ENCODE measurements at places on chromosomes 5 and 9.

DNA sequence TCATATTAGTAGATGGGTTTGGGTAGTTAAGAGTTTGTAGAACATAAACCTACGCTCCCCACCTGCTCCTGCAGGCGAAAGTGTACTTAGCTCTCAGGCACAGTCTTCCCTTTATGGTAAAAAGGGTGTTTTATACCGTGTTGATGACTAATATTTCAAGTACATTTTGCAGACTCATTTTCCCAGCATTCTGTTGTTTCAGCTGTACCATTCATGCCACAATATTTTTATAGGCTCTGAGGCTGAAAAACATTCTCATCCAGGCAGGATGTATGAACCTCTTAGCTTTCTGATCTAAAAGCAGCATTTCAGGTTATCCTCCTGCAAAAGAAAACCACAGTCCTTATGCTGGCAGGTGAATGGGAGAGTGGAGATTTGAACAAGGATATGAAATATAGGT lies 231.4 kb downstream of the NR2F1-AS1 start:
- DNase-seq = peak; percentile 52

- no peak for DNase-seq
These were observed 162.1 kb downstream of the ELAVL2 start for GRCh38 chr9:23663946-23664345.

- DNase-seq = no peak
These were observed 157.2 kb upstream of the PITX1 start for GRCh38 chr5:135191084-135191826.

DNA sequence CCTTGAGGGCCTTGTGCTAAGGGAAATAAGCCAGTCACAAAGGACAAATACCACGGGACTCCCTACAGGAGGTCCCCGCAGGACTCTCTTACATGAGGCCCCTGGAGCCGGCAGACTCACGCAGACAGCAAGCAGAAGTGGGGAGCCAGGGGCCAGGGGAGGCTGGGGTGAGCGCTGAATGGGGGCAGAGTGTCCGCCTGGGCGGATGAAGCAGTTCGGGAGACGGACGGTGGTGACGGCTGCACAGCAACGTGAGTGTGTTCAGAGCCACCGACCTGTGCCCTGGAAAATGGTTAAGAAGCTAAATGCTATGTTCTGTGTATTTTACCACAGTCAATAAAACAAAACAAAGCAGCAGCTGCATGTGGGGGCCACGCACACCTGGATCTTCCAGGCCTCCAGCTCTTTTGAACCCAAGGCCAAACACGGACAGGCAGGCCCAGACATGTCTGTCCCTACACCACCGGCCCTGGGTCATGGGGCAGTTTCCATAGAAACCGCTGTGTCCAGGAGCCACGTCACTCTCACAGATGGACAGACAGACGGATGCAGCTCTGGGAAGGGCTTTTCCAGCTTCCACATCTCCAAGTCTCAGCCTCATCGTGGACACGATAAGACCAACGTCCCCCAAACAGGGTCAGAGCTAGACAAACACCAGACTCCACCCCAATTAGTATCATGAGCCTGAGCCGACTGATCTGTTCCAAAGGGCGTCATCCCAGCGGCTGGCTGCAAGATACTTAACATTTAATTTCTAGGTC lies 103.9 kb downstream of the VAV2 start:
- no peak for DNase-seq

DNA sequence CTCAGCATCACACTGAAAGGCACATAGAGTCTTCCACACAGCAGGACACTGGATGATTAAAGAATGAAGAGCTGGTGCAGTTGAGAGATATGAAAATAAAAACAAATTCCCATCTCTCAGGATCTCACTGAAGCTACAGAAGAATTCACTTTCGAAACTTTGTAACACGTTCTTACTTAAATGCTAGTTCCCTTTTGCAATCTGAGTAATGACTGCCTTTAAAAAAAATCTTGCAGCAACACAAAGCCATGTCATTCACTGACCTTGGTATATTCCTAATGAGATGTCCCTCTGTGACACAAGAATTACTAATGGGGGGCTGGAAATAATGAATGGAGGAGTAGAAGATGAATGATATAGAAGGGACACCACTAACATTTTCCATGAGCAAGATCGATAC lies 201.8 kb downstream of the GLIS3 start:
- no peak for DNase-seq

DNA sequence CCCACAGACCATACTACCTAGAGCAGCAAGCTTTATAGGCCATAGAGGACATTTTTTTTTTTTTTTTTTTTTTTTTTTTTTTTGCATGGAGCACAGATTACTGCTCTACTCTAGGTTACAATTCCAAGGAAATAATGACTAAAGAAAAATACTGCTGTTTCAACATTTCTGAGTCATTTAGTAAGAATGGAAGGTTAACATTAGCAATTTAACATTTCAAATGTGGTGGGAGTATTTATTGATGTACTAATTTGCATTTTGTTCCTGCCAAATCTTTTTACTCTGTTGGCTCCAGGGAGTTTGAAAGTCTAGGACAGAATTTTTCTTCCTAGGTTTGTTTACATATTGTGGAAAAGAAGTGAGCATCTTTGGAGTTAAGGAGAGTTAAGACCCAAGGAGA lies 142.1 kb upstream of the CCDC152 start:
- no peak for DNase-seq

GRCh38 chr5:119878712-119879111 lies 249.4 kb downstream of the FAM170A start:
- no peak for DNase-seq

Data from AG09309 (cell line).